ENCODE measurements at places on chromosomes 13 and 19. TPM values are rescaled to one million over a fixed set of nuclear protein-coding genes. Genes with fewer than 3 reads are reported as not detected.
A peak's percentile ranks its signal among the peaks of the same experiment; 100 is the strongest.

- no peak for DNase-seq
Measured at GRCh38 chr19:47569331-47569730, 3.6 kb downstream of the ZNF541 start.

DNA sequence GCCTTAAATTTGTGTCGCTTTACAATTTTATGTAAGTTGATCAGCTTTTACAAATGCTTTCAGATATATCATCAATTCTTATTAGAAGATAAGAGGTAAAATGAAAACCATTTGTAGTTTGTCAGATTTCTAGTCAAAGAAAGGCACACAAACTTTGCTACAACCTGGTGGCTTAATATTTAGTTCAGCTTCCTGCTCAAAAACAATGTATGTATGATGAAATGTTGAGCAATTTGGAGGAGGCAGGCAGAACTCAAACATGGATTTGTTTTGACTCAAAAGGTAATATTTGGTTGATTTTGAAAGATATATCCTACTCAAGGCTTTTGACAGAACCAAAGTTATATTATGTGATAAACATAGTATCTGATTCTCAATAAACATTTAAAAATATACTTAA is 24.2 kb downstream of the NEK5 start:
- peak; percentile 78 for DNase-seq

- peak; percentile 59 for DNase-seq
Measured at GRCh38 chr13:96020931-96021330, 32.3 kb downstream of the UGGT2 start.

DNA sequence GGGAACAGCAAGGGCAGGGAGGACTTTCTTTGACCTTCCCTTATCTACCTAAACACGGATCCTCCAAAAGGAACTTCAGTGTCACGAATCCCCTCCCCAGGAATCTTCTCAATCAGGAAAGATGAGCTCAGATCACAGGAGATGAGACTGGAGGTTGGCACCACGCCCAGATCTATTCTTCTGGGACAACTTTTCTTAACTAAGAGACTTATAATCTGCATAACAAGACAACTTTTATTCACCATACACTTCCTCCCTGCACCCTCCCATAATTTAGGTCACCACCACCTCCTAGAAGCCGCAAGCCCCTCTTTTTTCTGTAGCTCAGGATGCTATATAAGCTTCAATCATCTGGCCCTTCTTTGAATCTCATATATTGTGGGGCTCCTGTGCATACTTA is 19.2 kb upstream of the AKT2 start:
- DNase-seq: no peak

DNA sequence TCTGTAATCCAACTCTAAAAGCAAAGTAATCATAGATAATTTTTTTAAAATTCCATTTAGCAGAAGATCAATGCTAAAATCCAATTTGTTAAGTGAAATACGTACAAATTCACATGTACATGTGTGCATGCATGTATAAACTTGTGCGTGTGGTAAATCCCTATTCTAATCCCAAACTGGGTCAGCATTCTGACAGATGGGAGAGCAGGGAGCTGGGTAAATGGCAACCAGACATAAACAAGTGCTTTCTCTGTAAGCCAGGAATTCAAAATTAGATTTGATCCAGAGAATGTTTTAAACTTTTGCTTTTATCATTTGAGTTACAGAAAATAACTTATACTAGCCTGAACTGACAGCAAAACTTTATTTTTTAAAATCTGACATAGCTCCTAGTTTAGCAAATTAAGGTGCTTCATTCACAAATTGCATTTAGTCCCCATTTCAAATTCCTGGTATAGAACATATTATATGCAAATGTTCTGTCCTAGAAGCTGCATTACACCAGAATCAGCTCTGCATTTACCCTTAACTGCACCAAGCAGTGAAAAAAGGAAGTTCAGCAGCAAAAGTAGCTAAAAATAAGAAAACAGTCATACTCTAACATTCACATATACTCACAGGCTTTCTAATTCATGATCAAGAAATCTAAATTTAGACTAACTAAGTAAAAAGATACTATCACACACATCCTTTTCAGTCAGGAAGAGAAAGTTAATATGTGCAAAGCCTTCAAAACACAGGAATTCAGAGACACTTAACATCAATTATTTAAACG is 32.6 kb downstream of the UBL3 start:
- no peak for DNase-seq

GRCh38 chr19:3668331-3669081 is 31.8 kb downstream of the PIP5K1C start:
- DNase-seq: peak; percentile 21

- peak; percentile 15 for DNase-seq
Measured at GRCh38 chr19:22882797-22883196, 50.7 kb downstream of the ZNF723 start.

GRCh38 chr19:35090506-35091214 is 25.0 kb upstream of the FXYD3 start:
- peak; percentile 54 for DNase-seq

DNA sequence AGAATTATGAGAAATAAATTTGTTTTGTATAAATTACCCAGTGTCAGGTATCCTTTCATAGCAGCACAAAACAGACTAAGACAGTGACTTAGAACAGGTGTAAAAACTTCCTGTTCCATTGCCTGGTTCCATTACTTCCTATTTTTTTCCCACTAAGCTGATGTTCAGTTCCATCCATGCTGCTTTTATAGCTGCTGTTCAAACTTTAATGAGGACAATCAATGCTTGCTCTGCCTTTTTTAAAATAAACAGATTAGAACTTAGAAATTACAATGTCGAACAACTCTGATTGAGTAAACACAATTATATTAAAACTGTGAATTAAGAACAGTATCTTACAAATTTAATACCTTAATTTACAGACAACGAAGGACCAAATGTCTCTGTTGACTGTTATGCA is 818.9 kb downstream of the OLFM4 start:
- DNase-seq: no peak

- no peak for DNase-seq
Measured at GRCh38 chr19:14149509-14149994, 13.2 kb upstream of the ASF1B start.

Gene SETDB2
- 6.1 TPM for polyA plus RNA-seq

Gene SLC25A42
- polyA plus RNA-seq: 13.0 TPM

Gene ZNF681
- polyA plus RNA-seq: not detected

Gene LHFPL6
- not detected for polyA plus RNA-seq
